Stimulated activated CD4-positive, alpha-beta T cell treated with anti-CD3 and anti-CD28 coated beads, Interleukin-4, amount 100 ng/mL, for 24 hours (primary cell): ENCODE measurements at places on chromosomes 13 and 19.

- no peak for DNase-seq
Measured at GRCh38 chr19:2255982-2256685, at the start of gene JSRP1. TSS of gene JSRP1 (minus strand) at chr19:2256417. CDS start at chr19:2255314, 1,103 bp downstream.

GRCh38 chr19:49689133-49690078 is at the start of gene ADM5:
TSS of gene ADM5 (plus strand) at chr19:49689594. CDS start at chr19:49689838, 244 bp downstream.
- DNase-seq = peak; percentile 44

DNA sequence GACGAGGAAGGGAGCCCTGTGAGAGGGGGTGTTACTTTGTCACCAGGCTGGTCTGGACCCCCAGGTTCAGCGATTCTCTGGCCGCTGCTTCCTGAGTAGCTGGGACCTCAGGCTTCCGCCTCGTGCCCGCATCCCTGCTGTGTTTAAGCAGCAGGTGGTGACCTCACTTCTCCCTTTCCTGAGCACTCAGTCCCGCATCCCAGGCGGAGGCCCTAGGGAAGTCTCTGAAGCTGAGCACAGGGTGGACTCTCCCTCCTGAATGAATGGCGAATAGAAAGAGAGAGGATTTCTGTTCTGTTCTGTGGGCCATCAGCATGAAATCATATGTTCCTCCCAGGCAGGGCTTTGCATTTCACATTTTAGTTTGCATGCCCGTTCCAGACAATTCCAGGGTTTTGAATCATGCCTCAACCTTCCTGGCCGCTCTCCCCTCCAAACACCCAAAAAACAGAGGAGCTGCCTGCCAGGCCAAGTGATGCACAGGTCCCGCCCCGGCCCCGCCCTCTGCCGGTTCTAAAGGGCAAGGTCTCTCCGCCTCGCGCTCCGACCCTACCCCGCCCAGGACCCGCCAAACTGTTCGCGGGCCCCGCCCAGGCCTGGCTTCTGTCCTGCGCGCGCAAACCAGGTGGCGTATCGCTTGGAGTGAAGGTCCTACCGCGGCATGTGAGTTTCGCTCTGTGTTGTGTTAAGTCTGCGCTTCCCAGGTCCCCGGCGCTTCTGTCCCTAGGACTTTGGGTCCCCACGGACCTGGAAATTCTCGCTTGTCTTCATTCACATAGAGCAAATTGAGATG is 35.1 kb upstream of the ZNF808 start:
- DNase-seq = no peak

GRCh38 chr13:25857830-25858229 is 194.0 kb downstream of the SHISA2 start:
- DNase-seq = no peak

DNA sequence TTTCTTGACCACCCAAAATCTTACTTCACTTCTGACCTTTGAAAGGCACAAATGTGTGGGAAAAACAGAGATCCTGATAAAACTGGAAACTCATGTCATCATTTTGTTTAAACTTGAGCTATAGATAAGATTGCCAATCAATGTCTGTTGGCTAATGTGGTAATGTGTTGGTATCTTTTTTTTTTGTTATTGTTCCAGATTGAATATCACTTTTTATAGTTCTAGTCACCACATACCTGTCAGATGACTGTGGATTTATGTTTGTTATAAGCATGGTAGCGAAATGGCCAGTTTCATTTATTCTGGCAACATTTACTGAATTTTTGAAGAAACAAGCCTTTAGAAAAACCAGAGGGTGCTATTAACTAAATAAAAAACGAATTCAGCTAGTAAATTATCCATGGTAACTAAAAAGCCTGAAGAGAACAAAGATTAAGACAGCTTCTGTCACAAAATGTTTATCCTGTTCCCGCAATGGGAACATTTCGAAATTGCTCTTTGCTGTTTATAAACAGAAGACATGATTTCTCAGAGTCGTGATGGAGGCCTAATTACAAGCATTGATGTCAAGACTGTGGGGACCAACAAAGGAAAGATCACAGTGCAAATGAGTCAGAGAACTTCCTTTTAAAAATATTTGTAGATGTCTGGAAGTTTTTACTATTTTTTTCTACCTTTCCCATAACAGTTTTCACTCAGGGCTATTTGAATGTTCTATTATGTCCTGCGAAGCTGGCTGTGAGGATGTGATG is 82.9 kb upstream of the POSTN start:
- DNase-seq = no peak

DNA sequence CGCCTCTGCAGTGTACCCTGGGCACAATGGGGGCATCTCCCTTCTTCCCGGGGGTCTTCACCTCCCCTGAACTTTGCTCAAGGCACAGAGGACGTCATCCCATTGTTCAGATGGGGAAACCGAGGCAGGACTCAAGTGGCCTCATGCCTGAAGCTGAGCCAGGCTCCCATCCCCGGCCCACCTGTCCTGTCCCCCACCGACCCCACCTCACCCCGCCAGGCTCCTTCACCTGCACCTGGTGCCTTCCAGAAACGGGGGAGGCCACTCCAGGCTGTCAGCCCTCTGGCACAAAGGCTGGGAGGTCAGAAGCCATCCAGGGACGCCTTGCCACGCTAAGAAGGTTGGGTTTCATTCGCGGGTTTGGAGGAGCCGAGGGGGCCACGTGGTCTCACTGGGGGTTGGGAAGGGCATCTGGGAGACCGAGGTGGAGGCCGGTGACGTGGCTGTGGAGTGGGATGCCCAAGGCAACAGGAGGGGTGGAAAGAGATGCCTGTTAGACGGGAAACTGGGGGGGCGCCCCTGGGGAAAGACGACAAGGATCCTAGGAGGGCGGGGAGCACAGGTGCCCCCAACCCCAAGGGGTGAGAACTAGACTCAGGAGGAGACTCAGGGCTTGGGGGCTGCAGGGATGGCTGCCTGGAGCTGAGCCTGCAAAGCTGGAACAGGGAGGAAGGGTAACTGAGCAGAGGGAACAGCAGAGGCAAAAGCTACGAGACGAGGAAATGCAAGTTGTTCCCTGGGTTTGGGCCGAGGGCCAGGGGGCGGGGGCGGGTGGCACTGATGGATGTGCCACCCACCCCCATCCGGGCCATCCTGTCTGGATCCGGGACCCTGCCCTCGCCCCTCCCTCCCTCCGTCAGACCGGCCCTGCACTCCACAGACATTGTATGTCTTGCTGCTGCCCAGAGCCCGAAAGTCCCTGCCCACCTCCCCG is 6.0 kb upstream of the TCF3 start:
- no peak for DNase-seq

- no peak for DNase-seq
Measured at GRCh38 chr13:113661509-113661908, 3.5 kb upstream of the ATP4B start.

GRCh38 chr19:45154064-45154827 is 6.5 kb downstream of the NKPD1 start:
- DNase-seq = no peak

DNA sequence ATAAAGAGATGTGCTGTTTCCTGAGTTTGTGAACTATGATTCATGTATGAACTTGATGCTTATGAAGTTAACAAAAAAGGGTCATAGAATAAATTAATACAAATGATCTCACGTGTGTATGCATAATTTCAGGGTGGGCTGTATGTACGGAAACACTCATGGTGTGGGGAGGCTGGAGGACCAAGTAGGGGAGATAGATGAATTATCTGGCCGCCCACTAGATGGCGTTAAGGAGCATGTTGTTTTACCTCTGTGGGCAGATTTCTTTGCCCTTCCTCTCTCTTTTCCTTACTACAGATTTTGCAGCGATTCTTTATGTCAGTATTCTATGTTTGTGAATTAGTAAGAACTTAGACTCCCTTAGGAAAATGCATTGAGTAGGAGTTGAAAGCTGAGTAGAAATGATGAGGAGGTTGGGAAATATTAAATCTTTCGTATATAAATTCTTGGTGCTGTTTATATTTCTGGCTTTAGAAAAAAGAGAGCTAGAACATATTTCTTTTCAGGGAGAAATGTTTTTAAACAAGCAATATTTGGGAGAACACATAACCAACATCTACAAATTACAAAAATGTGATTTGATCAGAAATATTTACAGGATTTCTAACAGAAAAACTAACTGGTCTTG is 47.4 kb upstream of the TMTC4 start:
- DNase-seq = peak; percentile 51

DNA sequence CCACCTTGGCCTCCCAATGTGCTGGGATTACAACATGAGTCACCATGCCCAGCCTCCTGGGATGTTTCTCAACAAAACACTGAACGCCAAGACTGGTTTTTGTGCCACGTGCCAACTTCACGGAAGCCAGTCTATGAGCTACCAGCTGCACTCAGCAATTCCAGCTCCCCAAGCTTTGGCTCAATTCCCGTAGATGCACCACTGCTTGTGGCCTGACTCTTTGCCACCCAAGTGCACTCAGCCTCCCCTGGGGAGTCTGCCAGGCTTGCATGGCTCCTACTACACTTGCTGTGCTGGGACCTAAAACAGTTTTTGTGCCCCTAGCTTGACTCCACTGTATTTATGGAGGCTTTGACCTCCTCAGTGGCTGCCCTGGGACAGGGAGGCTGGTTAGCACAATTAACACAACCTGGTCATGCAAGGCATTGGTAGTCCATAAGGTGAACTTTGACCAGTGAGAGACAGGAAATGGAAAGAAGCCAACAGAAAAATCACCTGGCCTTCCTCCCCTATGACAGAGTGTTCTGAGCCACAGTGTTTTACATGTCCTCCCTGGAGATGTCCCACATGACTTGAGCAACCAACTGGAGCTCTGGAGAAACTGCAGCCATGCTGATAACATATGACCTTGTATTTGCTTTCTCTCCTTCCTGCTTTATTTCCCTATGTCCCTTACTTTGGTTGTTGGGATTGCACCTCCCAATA is 1173.1 kb downstream of the UQCRFS1 start:
- DNase-seq = no peak

GRCh38 chr13:31476753-31477152 is 262.6 kb upstream of the RXFP2 start:
- no peak for DNase-seq

GRCh38 chr19:36379510-36379819 is 464 bp upstream of the ZFP14 start:
- no peak for DNase-seq

- no peak for DNase-seq
Measured at GRCh38 chr13:40063278-40063698, 407.8 kb downstream of the COG6 start.
